ENCODE measurements at places on chromosomes 5 and 9.
A peak's percentile ranks its signal among the peaks of the same experiment; 100 is the strongest.

DNA sequence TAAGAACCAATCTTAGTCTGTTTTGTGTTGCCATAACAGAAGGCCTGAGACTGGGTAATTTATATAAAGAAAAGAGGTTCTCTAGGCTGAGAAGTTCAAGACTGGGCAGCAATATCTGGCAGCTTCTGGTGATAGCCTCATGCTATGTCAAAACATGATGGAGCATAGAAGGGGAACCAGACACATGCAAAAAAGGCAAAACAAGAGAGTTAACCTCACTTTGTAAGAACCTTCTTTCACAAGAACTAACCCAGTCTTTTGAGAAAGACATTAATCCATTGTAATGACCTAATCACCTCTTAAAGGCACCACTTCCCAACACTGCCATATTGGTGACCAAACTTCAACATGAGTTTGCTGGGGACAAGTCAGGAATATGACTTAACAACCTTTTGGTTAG, 37.3 kb downstream of the FSD1L start:
- DNase-seq, result no peak

DNA sequence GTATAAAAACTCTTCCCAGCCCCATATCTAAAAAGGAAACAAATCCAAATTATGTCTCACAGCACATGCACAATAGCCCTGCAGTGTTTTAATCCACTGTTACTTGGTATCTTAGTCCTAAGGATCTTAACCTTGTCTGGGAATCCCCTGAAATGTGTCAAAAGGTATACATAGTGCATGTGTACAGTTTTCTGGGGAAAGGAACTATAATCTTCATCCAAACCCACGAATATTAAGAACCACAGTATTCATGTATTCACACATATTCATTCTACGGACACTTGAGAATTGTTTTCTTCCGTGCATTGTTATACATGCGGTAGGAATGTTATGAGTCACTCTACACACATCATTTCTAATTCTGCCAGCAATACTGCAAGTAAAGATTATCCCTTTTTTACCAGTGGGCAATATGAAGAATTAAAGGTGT, 47.8 kb upstream of the SNX2 start:
- DNase-seq, result peak; percentile 81

GRCh38 chr5:74179179-74179578, 461.3 kb downstream of the ENC1 start:
- DNase-seq, result peak; percentile 97

DNA sequence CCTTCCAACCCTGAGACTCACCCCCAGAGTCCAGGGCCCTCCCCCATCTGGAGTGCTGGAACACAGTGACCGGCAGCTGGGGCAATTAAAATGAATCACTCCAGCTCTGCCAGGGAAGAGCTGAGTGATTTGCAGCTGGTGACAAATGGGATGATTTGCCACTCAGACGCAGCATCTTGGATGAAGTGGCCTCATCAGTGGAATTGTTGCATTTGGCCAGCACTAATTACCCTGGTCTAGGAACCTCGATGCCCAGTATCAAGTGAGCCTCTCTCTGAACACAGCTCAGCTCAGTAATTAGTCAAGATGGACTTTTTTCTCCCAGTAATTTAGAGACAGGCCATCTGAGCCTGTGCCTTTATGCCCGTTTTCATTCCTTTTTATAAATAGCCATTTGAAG, 259.5 kb downstream of the GRIA1 start:
- DNase-seq, result no peak

- no peak for DNase-seq
Observed at GRCh38 chr9:8011974-8012373, 212.4 kb upstream of the DMAC1 start.

GRCh38 chr5:3609120-3609681, 13.6 kb downstream of the IRX1 start:
- no peak for DNase-seq

GRCh38 chr5:170641589-170642031, 137.8 kb downstream of the KCNIP1 start:
- no peak for DNase-seq

DNA sequence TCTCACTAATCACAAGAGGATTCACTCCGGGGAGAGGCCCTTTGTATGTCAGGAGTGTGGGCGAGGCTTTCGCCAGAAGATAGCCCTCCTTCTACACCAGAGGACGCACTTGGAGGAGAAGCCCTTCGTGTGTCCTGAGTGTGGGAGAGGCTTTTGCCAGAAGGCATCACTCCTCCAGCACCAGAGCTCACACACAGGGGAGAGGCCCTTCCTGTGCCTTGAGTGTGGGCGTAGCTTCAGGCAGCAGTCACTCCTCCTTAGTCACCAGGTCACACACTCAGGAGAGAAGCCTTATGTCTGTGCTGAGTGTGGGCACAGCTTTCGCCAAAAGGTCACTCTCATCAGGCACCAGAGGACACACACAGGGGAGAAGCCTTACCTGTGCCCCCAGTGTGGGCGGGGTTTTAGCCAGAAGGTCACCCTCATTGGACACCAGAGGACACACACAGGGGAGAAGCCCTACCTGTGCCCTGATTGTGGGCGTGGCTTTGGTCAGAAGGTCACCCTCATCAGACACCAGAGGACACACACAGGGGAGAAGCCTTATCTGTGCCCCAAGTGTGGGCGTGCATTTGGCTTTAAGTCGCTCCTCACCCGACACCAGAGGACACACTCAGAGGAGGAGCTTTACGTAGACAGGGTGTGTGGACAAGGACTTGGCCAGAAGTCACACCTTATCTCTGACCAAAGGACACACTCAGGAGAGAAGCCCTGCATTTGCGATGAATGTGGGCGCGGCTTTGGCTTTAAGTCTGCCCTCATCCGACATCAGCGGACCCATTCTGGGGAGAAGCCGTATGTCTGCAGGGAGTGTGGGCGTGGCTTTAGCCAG, 27.8 kb downstream of the NUTM2F start:
- no peak for DNase-seq

- no peak for DNase-seq
Observed at GRCh38 chr9:93633492-93634221, 57.3 kb downstream of the PHF2 start.
